PC-3 (cell line): ENCODE measurements at places on chromosomes 13 and 19. TPM values are rescaled to one million over a fixed set of nuclear protein-coding genes. Genes with fewer than 3 reads are reported as not detected.

GRCh38 chr19:6045108-6045507, 65.2 kb downstream of the RFX2 start:
- H3K27ac ChIP-seq, result no peak overlapping the region
- no peaks in the 10 kb centered on the region for H3K36me3 ChIP-seq
- H3K4me3 ChIP-seq, result no peak overlapping the region
- H3K27me3 ChIP-seq, result no peaks in the 10 kb centered on the region
- DNase-seq, result no peak

- H3K4me3 ChIP-seq, result no peak overlapping the region
- H3K4me1 ChIP-seq, result no peaks in the 10 kb centered on the region
- H3K27me3 ChIP-seq, result no peaks in the 10 kb centered on the region
- no peaks in the 10 kb centered on the region for H3K36me3 ChIP-seq
These were observed 13.5 kb downstream of the SPPL2B start for GRCh38 chr19:2341982-2342381.

- H3K4me3 ChIP-seq, result no peak overlapping the region
- H3K4me1 ChIP-seq, result no peaks in the 10 kb centered on the region
- DNase-seq, result no peak
- H3K27ac ChIP-seq, result no peak overlapping the region
- no peaks in the 10 kb centered on the region for H3K27me3 ChIP-seq
- no peaks in the 10 kb centered on the region for H3K36me3 ChIP-seq
These were observed 23.9 kb upstream of the SPART start for GRCh38 chr13:36370108-36370429.

CATSPERD gene
- not detected in 2 replicates for total RNA-seq

DNA sequence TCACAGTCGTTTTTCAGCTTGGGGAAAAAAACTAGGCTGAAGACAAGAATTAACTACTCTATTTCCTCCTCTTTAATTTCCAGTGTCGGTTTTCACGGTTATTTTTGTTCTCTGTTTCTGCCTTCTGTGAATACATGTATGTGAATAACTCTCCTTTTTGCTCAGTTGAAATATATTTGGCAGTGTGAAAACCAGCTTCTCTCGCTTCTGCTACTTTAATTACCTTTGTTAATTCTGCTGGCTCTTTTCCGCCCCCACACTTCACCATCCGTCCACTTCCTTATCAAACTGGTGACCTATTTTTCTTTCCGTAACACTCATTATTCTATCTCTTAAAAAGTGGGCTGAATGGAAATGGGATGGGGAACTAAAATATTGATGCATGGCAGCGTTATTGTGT, 126.4 kb downstream of the POU4F1 start:
- H3K4me1 ChIP-seq, result no peaks in the 10 kb centered on the region
- no peak overlapping the region for H3K4me3 ChIP-seq
- H3K27ac ChIP-seq, result no peak overlapping the region

CEACAM5 gene
- total RNA-seq, result 0.75 and 2.8 TPM in 2 replicates

CPAMD8 gene
- 2.3 and 3.9 TPM in 2 replicates for total RNA-seq

GRCh38 chr13:93001866-93002461, 224.6 kb upstream of the GPC6 start:
- H3K36me3 ChIP-seq, result no peaks in the 10 kb centered on the region
- no peak overlapping the region for H3K4me3 ChIP-seq
- no peaks in the 10 kb centered on the region for H3K4me1 ChIP-seq
- DNase-seq, result no peak

GRCh38 chr13:70571221-70571620, 463.0 kb upstream of the KLHL1 start:
- H3K36me3 ChIP-seq, result no peaks in the 10 kb centered on the region; the same call in 1 of the 2 replicates
- no peak for DNase-seq
- H3K27me3 ChIP-seq, result no peaks in the 10 kb centered on the region
- H3K4me1 ChIP-seq, result no peaks in the 10 kb centered on the region
- H3K4me3 ChIP-seq, result no peak overlapping the region

DNA sequence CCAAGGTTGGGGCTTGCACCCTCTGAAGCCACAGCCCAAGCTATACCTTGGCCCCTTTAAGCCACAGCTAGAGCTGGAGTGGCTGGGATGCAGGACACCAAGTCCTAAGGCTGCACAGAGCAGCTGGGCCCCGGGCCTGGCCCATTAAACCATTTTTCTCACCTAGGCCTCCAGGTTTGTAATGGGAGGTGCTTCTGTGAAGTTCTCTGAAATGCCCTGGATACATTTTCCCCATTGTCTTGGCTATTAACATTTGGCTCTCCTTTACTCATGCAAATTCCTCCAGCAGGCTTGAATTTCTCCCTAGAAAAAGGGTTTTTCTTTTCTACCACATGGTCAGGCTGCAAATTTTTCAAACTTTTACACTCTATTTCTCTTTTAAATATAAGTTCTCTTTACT, 93.8 kb upstream of the FGF14 start:
- no peaks in the 10 kb centered on the region for H3K4me1 ChIP-seq
- H3K27me3 ChIP-seq, result no peaks in the 10 kb centered on the region; the same call in 1 of the 2 replicates
- H3K4me3 ChIP-seq, result no peak overlapping the region
- H3K36me3 ChIP-seq, result no peaks in the 10 kb centered on the region
- no peak for DNase-seq
- H3K27ac ChIP-seq, result no peak overlapping the region

TLE6 gene
- 1.9 and 4.1 TPM in 2 replicates for total RNA-seq

DNA sequence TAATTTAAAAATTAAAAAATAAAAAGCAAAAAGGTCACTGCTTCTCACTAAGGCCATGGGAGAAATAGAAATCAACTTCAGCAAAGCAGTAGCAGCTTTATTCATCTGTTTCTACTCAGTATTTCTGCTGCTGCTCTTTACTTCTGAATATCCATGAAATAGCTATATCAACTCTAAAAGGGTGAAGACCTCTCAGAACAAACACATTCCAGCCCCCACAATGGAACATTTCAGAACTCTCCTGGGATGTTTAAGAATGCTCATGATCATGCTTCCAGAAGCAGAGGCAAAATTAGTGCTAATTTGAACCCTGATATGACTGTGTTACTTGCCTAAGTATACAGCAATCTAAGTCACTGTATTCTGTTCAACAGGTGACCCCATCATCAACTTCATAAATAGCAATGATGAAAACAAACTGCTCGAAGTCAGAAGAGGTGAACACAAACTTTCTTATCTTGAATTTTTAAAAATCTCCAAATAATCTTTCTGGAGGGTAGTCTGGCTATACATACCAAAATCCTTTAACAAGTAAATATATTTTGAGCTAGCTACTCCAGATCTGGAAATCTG, 29.6 kb upstream of the DOCK9 start:
- DNase-seq, result no peak
- no peaks in the 10 kb centered on the region for H3K27me3 ChIP-seq
- H3K27ac ChIP-seq, result no peak overlapping the region
- no peaks in the 10 kb centered on the region for H3K36me3 ChIP-seq
- no peaks in the 10 kb centered on the region for H3K4me1 ChIP-seq
- no peak overlapping the region for H3K4me3 ChIP-seq

DNA sequence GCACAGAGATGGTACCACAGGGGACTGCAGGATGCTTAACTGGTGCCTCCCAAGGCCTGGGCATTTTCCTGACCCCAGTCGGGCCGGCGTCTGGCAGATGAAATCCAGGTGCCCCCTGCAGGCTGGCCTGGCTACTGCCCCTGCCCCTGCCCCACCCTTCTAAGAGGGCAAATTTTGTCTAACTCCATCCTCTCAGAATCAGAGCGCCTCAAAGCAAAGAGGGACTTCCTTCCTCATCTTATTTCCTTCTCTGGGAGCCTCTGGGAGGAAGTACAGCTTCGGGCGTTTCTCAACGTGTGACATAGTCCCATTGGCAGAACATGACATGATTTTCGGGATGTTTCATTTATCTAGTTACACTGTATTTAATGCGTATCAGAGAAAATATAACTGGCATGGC, 2.7 kb downstream of the PRKACA start:
- H3K27me3 ChIP-seq, result no peaks in the 10 kb centered on the region
- no peak overlapping the region for H3K4me3 ChIP-seq
- peak; percentile 46 for DNase-seq
- peaks cover 17% of the 10 kb centered on the region for H3K4me1 ChIP-seq

GRCh38 chr19:53894707-53895106, 12.7 kb downstream of the PRKCG start:
- peak; percentile 63 for DNase-seq
- no peaks in the 10 kb centered on the region for H3K27me3 ChIP-seq
- 0 out of 2 replicates have a peak, but pooled peaks cover 5% of the 10 kb centered on the region for H3K4me1 ChIP-seq
- no peak overlapping the region for H3K4me3 ChIP-seq
- H3K36me3 ChIP-seq, result no peaks in the 10 kb centered on the region

SYCN gene
- total RNA-seq, result not detected in 2 replicates

GRCh38 chr19:11574689-11575088, 2.8 kb downstream of the ACP5 start:
- no peak overlapping the region for H3K4me3 ChIP-seq
- no peak for DNase-seq
- no peaks in the 10 kb centered on the region for H3K36me3 ChIP-seq

GRCh38 chr13:33145667-33146066, 129.4 kb downstream of the KL start:
- H3K4me1 ChIP-seq, result no peaks in the 10 kb centered on the region
- no peaks in the 10 kb centered on the region for H3K36me3 ChIP-seq
- H3K27me3 ChIP-seq, result no peaks in the 10 kb centered on the region

TTC9B gene
- total RNA-seq, result 0.15 and 0.17 TPM in 2 replicates

DNA sequence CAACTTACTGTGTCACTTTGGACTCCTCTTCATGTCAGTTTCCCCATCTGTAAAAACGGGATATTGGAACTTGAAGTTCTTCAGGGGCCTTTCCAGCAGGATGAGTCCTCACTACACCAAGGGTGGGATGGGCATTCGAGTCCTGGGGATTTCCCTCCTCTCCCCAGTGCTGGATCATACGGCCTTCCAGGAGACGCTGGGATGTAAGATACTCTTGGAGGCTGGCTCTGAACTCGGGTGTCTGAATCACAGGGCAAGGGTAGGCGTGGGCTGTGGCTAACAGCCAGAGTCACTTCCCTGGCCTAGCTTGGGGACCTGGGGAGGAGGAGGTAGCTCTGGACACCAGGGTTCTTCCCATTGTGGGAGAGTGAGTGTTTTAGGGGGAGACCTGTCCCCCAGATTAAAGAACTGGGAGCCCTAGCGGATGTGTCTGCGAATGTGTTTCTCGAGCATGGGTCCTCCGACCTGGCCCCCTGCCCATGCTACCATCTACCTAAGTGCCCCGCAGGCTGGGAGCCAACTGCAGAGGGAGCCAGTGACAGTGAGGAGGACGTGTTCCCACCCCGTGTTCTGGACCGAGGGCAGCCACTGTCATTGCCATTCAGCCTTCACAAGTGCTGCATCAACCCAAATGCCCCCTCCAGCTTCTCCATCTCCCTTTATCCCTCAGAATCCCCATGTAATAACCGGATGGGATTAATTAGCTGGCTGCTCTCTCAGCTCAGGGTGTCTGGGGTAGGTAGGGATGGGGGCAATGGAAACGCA, 2.4 kb upstream of the CYTH2 start:
- no peaks in the 10 kb centered on the region for H3K27me3 ChIP-seq
- H3K4me3 ChIP-seq, result no peak overlapping the region
- peak; percentile 40 for DNase-seq
- H3K4me1 ChIP-seq, result peaks cover 4% of the 10 kb centered on the region; the same call in 1 of the 2 replicates
- H3K27ac ChIP-seq, result no peak overlapping the region

GRCh38 chr19:45151320-45151719, 9.5 kb downstream of the NKPD1 start:
- H3K4me1 ChIP-seq, result peaks cover 9% of the 10 kb centered on the region; the same call in 1 of the 2 replicates
- no peak overlapping the region for H3K27ac ChIP-seq
- no peak overlapping the region for H3K4me3 ChIP-seq
- no peaks in the 10 kb centered on the region for H3K36me3 ChIP-seq
- DNase-seq, result no peak

GRCh38 chr13:26485786-26486185, 71.7 kb upstream of the WASF3 start:
- no peak for DNase-seq
- H3K27me3 ChIP-seq, result peaks cover 20% of the 10 kb centered on the region
- no peaks in the 10 kb centered on the region for H3K4me1 ChIP-seq
- H3K27ac ChIP-seq, result no peak overlapping the region
- H3K4me3 ChIP-seq, result no peak overlapping the region

DNA sequence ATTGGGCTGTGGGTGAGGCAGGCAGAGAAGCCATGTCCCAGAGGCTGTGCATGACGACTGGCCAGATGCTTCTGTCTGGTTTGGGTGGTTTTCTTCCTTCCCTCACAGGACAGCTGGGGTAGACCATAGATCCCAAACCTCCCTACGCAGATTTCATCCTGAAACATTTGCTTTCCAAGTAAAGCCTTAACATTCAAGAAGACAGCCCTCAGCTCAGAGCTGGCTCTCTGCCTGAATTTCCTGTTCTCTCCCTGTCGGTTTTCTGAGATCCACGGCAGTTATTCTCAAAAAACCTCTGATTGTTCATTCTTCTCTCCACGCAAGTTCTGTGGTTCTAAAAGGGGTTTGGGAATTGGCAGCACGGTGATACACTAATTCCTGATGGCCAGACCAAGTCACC, 25.3 kb downstream of the UQCRFS1 start:
- H3K27me3 ChIP-seq, result 0 out of 2 replicates have a peak, but pooled peaks cover 4% of the 10 kb centered on the region
- H3K36me3 ChIP-seq, result no peaks in the 10 kb centered on the region
- H3K4me3 ChIP-seq, result no peak overlapping the region
- DNase-seq, result no peak
- H3K4me1 ChIP-seq, result no peaks in the 10 kb centered on the region

DNA sequence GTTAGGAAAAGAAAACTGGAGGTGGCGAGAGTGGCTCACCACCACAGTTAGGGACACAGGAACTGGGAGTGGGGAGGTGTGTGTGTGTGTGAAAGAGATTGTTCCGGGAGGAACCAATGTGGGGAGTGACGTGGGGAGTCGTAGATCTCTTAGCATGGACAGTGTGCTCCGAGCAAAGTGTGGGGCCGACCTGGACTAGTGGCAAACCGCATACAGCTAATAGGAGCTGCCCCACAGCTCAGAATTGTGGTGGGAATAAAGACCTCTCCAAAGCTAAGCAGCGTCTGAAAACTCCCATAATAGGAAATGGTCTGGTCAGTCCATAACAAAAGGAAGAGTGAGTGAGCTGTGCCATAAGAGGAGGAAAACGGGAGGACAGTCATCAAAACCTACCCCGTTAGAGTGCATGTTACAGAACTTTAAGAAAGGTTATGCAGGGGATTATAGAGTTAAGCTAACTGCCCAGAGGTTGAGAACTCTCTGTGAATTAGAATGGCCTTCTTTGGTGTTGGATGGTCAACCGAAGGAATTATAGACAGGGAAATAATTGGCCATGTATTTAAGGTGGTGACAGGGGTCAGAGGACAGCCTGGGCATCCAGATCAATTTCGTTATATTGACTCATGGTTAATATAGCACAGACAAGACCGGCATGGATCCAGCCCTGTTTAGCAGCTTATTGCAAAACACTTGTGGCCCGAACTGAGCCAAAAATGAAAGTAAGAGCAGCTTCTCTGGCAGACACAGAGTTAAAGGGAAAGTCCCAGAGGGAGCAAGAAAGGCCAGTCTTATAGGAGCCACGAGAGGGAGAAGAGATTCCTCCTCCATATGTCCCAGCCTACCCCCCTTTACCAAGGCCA, 8.9 kb upstream of the SLC15A1 start:
- H3K27me3 ChIP-seq, result no peaks in the 10 kb centered on the region
- DNase-seq, result no peak

DNA sequence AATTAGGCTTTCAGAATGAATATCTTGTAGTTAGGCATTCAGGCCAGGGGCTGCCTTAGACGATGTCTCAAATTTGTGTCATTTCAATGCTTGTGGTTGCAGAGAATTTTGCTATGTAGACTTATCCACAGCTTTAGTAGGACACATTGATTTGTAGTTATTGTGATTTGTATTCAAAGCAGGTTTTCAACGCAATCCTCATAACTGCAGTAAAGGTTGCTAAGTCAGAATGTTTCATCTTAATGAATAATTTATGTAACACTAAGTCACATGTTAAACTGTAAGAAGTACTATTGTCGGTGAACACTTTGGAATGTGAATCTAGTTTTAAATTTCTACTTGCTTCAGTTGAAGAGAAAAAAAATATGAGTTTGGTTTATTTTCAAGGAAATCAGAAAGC, 1117.2 kb upstream of the SPRY2 start:
- no peaks in the 10 kb centered on the region for H3K27me3 ChIP-seq
- no peaks in the 10 kb centered on the region for H3K36me3 ChIP-seq
- H3K27ac ChIP-seq, result no peak overlapping the region
- no peak overlapping the region for H3K4me3 ChIP-seq
